B cell (primary cell): ENCODE measurements at places on chromosomes 11 and 22.

DNA sequence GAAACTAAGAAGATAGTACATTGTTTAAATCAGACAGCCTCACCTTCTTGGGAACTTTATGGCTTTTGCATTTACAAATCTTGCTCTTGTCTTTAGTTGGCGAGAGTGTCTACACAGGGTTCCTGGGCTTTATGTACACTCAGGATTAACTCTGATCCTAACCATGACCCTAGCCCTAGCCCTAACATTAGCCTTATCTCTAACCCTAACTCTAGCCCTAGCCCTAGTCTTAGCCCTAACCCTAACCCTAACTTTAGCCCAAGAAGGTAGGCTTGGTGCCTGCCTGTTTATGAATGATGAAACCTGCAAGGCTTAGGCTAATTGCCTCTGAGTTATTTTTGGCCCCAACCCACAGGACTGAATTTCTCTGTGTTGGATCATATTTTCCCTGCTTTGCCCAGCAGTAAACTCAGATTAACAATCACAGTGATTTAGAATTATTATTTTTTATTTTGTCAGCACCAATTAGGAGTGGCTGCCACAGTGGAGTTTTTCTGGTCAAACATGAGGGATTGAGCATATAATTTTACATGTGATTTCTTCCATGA is 44.1 kb upstream of the OR9Q1 start:
- no peaks in the 10 kb centered on the region for H3K36me3 ChIP-seq
- DNase-seq = no peak
- H3K27ac ChIP-seq = no peak overlapping the region
- no peaks in the 10 kb centered on the region for H3K4me1 ChIP-seq
- H3K4me3 ChIP-seq = no peak overlapping the region

DNA sequence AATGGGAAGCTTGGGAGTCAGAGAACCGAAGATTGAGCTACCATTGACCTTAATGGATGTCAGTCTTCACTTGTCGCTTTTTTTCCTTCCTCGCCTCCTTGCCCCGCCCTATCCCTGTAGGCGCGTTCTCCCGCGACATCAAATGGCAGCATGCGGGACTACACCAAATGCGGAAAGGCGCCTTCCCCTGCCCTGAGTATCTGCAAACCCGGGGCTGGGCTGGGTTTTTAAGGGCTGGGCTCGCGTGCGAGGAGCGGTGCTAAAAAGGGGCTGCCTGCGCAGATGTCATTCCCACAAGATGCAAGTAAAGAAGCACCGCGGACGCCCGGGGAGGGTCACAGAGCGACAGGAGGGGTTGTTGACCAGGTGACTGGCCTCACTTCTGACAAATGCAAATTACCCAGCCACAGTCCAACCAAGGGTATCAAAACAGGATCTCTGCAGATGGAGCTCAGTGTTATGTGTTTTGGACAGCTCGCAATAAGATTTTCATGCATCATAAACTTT is 4.7 kb upstream of the FAM111B start:
- H3K27me3 ChIP-seq = no peaks in the 10 kb centered on the region
- no peaks in the 10 kb centered on the region for H3K36me3 ChIP-seq
- peak; percentile 93 for DNase-seq
- H3K4me3 ChIP-seq = peak overlapping the region; percentile 70
- H3K4me1 ChIP-seq = peaks cover 78% of the 10 kb centered on the region

- no peaks in the 10 kb centered on the region for H3K27me3 ChIP-seq
- H3K4me1 ChIP-seq = peaks cover 12% of the 10 kb centered on the region
- no peak for DNase-seq
These were observed 9.6 kb upstream of the CCDC89 start for GRCh38 chr11:85695546-85695945.

GRCh38 chr11:77085652-77086051 is 17.0 kb upstream of the OMP start:
- no peak for DNase-seq
- peaks cover 6% of the 10 kb centered on the region for H3K4me1 ChIP-seq
- H3K36me3 ChIP-seq = no peaks in the 10 kb centered on the region
- no peak overlapping the region for H3K4me3 ChIP-seq
- no peak overlapping the region for H3K27ac ChIP-seq
- H3K27me3 ChIP-seq = no peaks in the 10 kb centered on the region

DNA sequence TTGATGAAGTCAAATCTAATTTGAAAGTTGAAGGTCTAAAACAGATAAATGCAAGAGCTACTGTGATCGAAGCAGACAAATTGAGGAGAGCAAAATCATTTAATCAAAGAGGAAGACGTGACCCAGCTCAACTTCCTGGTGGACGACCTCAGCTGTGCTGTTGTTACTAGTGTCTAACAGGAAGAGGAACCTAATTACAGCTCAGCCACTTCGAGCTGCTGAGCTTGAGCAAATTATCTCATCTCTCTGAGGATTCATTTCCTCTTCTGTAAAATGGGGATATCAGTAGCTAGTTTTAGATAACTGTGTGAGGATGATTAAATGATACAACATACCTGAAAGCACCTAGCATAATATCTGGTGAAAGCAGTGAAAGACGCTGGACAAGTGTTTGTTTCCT is 48.6 kb upstream of the OLFML1 start:
- peaks cover 7% of the 10 kb centered on the region for H3K36me3 ChIP-seq
- peak; percentile 65 for DNase-seq
- H3K27ac ChIP-seq = peak overlapping the region; percentile 66
- H3K4me3 ChIP-seq = no peak overlapping the region
- H3K27me3 ChIP-seq = no peaks in the 10 kb centered on the region

- no peaks in the 10 kb centered on the region for H3K4me1 ChIP-seq
- no peak for DNase-seq
- H3K27ac ChIP-seq = no peak overlapping the region
- no peaks in the 10 kb centered on the region for H3K27me3 ChIP-seq
- no peak overlapping the region for H3K4me3 ChIP-seq
These were observed 119.0 kb downstream of the SLC17A6 start for GRCh38 chr11:22456993-22457762.

- H3K36me3 ChIP-seq = peaks cover 2% of the 10 kb centered on the region
- H3K27me3 ChIP-seq = no peaks in the 10 kb centered on the region
- H3K4me1 ChIP-seq = no peaks in the 10 kb centered on the region
- H3K27ac ChIP-seq = no peak overlapping the region
These were observed 28.5 kb upstream of the ALKBH3 start for GRCh38 chr11:43852057-43852636.

- no peak for DNase-seq
- no peak overlapping the region for H3K4me3 ChIP-seq
- H3K27ac ChIP-seq = no peak overlapping the region
- H3K27me3 ChIP-seq = no peaks in the 10 kb centered on the region
- H3K36me3 ChIP-seq = no peaks in the 10 kb centered on the region
These were observed 6.4 kb downstream of the ACRV1 start for GRCh38 chr11:125674210-125674609.

DNA sequence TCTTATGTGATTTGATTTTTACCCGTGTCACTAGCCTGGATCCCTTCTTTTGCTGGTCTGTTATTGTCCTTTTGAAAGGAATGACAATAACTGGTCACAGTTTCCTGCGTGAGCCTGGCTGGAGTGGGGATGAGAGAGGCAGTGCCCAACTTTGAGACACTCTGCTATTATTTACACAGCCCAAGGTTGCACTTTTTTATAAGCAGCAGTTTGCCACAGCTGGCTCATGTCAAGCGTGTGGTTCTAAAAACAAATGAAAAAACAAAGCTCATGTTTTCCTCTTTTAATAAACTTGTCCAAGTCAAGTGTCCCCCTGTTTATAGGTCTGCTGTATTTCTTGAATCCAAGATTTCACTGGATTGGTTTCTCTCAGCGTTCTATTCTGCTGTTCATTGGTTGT is 201.3 kb downstream of the GRIK4 start:
- H3K27ac ChIP-seq = no peak overlapping the region
- no peaks in the 10 kb centered on the region for H3K36me3 ChIP-seq
- no peaks in the 10 kb centered on the region for H3K27me3 ChIP-seq
- H3K4me3 ChIP-seq = no peak overlapping the region
- peaks cover 8% of the 10 kb centered on the region for H3K4me1 ChIP-seq

DNA sequence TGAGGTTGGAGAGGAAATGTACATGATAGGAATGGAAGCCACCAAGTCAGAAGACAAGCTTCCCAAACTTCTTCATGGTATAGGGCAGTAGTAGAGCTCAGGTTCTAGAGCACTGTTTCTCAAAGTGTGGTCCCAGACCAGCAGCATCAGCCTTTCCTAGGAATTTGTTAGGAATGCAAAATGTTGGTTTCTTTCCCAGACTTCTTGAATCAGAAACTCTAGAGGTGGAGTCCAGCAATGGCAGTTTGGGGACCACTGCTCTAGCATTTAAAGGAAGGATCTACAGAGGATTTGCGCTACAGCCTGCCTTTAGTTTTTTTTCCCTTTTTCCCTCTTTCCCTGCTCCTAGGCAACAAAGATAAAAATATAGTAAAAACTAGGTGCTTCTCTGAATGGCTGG is 17.0 kb upstream of the MMP12 start:
- H3K36me3 ChIP-seq = no peaks in the 10 kb centered on the region
- H3K27me3 ChIP-seq = no peaks in the 10 kb centered on the region
- no peak overlapping the region for H3K27ac ChIP-seq
- no peaks in the 10 kb centered on the region for H3K4me1 ChIP-seq
- DNase-seq = no peak

- no peaks in the 10 kb centered on the region for H3K36me3 ChIP-seq
- no peaks in the 10 kb centered on the region for H3K4me1 ChIP-seq
- no peak for DNase-seq
These were observed 667.5 kb upstream of the CHORDC1 start for GRCh38 chr11:90890347-90890746.

- no peak overlapping the region for H3K27ac ChIP-seq
- H3K36me3 ChIP-seq = no peaks in the 10 kb centered on the region
- DNase-seq = no peak
- H3K4me3 ChIP-seq = no peak overlapping the region
These were observed 182.7 kb upstream of the SNX19 start for GRCh38 chr11:131099013-131099412.

- no peak overlapping the region for H3K27ac ChIP-seq
- H3K4me3 ChIP-seq = no peak overlapping the region
- no peaks in the 10 kb centered on the region for H3K4me1 ChIP-seq
- no peak for DNase-seq
- no peaks in the 10 kb centered on the region for H3K36me3 ChIP-seq
- H3K27me3 ChIP-seq = peaks cover 3% of the 10 kb centered on the region
These were observed 134.2 kb downstream of the ME3 start for GRCh38 chr11:86538223-86538548.

- DNase-seq = no peak
- H3K4me3 ChIP-seq = no peak overlapping the region
- no peak overlapping the region for H3K27ac ChIP-seq
- no peaks in the 10 kb centered on the region for H3K27me3 ChIP-seq
- H3K36me3 ChIP-seq = no peaks in the 10 kb centered on the region
These were observed 21.7 kb downstream of the SLC35F2 start for GRCh38 chr11:107836851-107837250.

DNA sequence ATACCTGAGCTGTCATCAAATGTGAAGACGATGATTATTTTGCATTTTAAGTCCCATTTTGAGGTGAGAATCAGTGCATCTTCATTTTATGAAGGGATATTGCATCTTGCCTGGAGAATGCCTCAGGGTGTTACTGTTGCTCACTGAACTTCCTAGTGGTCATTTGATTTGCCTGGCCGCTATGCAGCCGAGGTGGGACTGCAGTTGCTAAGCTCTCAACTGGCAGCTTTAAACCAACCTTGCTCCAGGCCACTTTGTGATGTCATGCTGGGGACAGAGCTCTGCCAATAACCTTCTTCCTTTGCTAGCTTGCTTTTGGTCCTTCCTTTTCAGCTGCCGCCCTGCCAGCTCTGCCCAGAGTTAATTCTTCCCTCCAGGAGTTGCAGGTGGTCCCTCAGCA is 409.4 kb upstream of the B3GAT1 start:
- H3K36me3 ChIP-seq = no peaks in the 10 kb centered on the region
- no peak for DNase-seq
- no peak overlapping the region for H3K4me3 ChIP-seq
- H3K4me1 ChIP-seq = no peaks in the 10 kb centered on the region
- no peak overlapping the region for H3K27ac ChIP-seq

- peaks cover 1% of the 10 kb centered on the region for H3K36me3 ChIP-seq
- H3K4me1 ChIP-seq = peaks cover 65% of the 10 kb centered on the region
- peak overlapping the region; percentile 81 for H3K27ac ChIP-seq
- peak overlapping the region; percentile 59 for H3K4me3 ChIP-seq
- no peaks in the 10 kb centered on the region for H3K27me3 ChIP-seq
- peak; percentile 52 for DNase-seq
These were observed 1.6 kb downstream of the SUN2 start for GRCh38 chr22:38753948-38754750.

- no peaks in the 10 kb centered on the region for H3K36me3 ChIP-seq
- H3K4me1 ChIP-seq = no peaks in the 10 kb centered on the region
- no peak overlapping the region for H3K4me3 ChIP-seq
- no peak for DNase-seq
- no peaks in the 10 kb centered on the region for H3K27me3 ChIP-seq
These were observed 51.4 kb upstream of the SHISAL1 start for GRCh38 chr22:44363980-44364750.

GRCh38 chr11:111735262-111736116 is 30.7 kb downstream of the PPP2R1B start:
- no peaks in the 10 kb centered on the region for H3K36me3 ChIP-seq
- H3K4me1 ChIP-seq = no peaks in the 10 kb centered on the region
- H3K27ac ChIP-seq = no peak overlapping the region

DNA sequence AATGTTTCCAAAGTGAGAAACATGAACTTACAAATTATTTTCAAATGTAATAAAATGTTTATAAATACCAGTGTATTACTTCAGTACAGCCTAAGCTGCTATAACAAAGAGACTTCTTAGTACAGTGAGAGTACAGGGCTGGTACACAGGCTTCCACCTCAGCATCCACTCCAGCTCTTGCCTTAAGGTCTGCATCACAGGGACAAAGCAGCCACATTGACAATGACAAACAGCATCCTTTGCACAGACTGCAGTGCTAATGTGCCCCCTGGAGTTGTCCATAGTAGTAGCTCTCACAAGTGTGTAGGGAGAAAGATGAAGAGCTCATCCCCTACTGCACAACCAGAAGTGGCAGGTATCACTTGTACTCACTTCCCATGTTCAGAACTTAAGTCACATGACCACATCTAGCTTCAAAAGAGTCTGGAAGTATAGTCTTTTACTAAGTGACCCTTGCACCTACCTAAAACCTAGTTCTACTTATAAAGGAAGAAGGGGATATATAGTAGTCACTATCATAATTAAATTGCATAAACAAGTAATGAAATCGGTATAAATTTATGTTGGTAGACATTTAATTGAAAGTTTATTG is 10.7 kb upstream of the LIPT2 start:
- no peaks in the 10 kb centered on the region for H3K4me1 ChIP-seq
- no peaks in the 10 kb centered on the region for H3K36me3 ChIP-seq
- no peak overlapping the region for H3K27ac ChIP-seq
- H3K27me3 ChIP-seq = no peaks in the 10 kb centered on the region
- DNase-seq = no peak
- H3K4me3 ChIP-seq = no peak overlapping the region
